DMS79 treated with DMSO at 0.1 percent for 48 hours (cell line): ENCODE measurements at places on chromosomes 2 and 18.

DNA sequence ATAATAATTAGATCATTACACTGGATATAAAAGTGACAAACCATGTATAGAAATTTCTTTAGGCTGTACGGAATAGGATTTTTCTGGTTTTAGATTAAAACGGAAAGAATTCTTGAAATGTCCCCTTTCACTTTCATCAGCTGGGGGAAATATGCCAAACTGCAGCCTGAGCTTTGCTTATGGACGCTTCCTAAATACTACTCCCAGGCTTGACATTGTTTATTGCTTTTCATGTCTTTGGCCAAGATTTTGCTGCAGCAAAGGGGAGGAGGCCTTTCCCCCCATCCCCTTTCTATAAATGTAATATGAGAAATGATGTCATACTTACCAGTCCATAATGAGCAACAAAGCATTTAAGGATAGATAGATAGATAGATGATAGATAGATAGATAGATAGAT lies 158.4 kb downstream of the MAP2 start:
- DNase-seq = no peak

GRCh38 chr2:58341047-58341446 lies 99.9 kb upstream of the FANCL start:
- no peak for DNase-seq

DNA sequence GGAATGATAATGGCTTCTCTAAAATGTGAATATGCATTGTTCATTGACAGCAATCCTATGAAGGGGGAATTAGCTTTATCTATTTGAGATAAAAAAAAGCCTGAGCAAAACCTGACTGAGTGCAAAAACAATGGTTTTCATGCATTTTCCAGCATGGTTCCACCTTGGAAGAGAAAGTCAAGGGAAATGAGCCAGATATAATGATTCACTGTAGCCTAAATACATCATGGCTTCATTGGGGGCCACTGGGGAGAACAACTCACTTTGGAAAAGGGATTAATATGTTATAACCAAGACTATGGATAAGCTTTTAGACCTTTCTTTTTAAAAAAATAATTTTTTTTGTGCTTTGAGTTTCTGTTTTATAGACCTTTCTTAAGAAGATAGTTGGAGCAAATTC lies 679.7 kb downstream of the NYAP2 start:
- DNase-seq = no peak

DNA sequence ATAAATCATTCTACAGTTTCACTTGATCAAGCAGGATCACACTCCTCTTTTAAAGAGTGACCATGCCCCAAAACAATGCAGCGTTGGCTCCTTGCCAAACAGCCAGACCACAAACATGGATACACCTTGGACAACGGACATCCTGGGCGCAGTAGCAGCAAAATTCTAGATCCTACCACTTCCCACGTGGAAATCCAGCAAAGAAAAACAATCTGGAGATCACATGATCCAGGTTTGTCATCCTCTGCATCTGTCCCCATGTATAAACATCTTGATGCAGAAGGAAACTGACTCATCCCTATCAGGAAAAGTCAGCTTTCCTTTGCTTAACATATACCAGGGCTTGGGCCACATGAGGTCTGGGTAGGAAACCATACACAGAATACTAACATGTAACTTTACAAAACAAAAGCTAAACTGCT lies 53.1 kb downstream of the ZNF521 start:
- DNase-seq = no peak

DNA sequence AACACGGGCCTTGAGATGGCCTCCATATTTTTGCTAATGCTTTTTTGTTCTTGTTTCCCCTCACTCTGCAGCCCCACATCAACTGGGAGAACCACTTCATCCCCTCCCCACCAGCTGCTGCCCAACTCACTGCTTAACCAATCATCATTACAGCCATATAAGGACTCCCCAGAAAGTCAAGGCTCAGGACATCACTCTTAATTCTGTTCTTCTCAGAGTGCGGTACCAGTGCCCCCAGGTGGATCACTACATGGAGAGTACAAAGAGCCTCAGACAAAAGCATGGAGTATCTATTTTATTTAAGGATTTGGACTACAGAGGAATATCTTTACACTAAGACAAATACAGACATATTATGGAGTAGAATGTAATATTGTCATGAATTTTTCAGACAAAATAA lies 340.6 kb downstream of the PAX3 start:
- DNase-seq = no peak

DNA sequence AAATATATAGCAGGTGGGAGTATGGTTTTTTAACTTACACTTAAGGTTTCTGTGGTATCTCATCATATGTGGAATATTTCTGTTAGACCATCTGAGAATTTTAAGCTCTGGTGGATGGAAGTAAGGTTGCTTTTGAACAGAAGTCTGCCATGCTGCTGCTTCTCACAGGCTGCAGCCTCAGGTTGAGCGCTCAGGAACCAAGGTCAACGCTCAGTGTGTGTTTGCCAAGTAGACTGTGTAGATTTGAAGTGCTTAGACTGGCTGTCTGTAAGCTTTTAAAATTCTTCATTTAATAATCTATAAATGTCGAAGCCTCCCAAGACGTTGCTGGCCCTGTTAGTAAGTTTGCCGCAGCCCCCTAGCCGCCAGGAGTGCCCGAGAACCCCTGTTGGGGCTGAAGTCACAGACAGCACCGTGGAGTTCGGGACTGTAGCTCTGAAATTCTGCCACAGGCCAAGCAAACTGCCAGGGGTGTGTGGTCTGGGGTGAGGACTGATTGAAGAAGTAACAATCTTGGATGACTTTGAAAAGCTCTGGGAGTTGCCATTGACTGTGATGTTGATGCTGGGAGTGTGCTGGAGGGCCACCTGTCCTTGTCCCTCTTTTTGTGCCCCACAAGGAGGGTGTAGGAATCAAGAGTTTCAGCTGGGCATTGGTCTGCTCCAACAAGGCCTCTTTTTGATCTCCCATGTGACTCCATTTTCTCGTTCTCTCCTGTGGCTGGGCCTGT lies 26.9 kb downstream of the INPP4A start:
- peak; percentile 21 for DNase-seq

DNA sequence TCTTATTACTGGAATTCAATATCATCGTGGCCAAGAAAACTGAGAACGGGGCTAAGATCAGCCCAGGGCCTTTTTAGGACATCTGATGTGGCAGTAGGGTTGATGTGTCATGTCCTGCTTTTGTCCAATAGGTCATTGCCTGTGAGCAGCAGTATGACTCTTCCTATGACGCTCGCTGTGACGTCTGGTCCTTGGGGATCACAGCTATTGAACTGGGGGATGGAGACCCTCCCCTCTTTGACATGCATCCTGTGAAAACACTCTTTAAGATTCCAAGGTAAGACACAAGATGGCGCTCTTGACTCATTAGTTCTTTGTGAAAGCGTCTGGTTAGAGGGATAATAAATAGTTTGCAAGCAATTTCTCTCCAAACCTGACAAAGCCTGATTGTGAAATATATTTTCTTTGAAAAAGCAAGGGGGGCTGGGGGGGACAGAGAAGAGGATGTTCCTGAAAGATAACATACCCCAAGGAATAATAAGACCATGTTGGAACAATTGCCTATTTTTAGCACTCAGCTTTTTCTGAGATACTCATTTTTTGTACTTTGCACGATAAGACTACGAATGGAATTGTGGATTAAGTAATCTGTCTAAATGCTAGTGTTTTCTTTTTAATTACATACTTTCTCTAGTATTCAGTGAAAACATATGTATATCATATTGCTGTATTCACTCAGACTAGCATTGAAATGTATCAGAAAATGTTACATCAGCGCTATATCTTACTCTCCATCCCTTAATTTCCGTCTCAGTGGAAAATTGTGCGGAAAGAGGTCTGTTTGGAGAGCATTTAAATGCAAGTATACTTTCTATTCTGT lies 58.1 kb downstream of the MYO3B start:
- peak; percentile 44 for DNase-seq

DNA sequence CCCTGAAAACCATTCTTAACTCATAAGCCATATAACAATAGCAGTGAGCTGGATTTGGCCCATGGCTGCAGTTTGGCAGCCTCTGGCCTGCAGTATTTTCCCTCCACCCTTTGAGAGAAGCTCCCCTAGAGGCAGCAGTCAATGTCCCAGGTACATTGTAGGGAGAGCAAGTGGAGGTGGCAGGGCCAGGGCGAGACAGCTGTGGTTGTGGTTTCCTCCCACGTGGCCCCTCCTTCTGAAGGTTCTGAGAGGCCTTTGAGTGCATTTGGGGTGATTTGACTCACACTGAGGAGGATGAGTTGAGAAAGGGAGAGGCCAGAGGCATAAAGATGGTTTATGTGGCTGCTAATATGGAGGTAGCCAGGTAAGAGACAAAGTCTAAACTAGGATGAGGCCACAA lies 45.5 kb upstream of the LDAH start:
- DNase-seq = no peak

- no peak for DNase-seq
These were observed 73.5 kb upstream of the LHCGR start for GRCh38 chr2:48829036-48829435.

DNA sequence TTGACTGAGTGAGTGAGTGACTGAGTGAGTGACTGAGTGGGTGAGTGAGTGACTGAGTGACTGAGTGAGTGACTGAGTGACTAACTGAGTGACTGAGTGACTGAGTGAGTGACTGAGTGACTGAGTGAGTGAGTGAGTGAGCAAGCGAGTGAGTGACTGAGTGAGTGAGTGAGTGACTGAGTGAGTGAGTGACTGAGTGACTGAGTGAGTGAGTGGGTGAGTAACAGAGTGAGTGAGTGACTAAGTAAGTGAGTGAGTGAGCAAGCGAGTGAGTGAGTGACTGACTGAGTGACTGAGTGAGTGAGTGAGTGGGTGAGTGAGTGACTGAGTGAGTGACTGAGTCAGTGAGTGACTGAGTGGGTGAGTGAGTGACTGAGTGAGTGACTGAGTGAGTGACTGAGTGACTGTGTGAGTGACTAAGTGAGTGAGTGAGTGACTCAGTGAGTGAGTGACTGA lies 11.9 kb downstream of the MAL start:
- no peak for DNase-seq

- no peak for DNase-seq
These were observed 28.5 kb downstream of the MAP3K20 start for GRCh38 chr2:173104156-173104555.

DNA sequence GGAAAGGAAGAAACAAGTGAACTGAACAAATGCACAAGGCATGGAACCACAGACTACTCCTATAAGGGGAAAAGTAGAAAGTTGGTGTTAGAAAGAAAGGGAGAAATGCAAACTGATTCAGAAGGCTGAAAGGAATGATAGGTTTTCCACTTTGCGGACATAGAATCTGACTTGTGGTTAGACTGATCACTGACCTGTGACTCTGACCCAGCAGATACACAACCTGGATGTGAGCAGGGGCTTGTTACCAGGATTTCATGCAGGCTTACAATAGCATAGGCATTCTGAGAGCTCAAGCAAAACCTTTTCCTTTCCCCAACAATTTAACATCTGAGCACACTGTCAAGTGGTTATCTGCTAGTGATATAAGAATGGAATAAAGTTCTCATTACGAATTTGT lies 237.0 kb upstream of the CDH20 start:
- no peak for DNase-seq

DNA sequence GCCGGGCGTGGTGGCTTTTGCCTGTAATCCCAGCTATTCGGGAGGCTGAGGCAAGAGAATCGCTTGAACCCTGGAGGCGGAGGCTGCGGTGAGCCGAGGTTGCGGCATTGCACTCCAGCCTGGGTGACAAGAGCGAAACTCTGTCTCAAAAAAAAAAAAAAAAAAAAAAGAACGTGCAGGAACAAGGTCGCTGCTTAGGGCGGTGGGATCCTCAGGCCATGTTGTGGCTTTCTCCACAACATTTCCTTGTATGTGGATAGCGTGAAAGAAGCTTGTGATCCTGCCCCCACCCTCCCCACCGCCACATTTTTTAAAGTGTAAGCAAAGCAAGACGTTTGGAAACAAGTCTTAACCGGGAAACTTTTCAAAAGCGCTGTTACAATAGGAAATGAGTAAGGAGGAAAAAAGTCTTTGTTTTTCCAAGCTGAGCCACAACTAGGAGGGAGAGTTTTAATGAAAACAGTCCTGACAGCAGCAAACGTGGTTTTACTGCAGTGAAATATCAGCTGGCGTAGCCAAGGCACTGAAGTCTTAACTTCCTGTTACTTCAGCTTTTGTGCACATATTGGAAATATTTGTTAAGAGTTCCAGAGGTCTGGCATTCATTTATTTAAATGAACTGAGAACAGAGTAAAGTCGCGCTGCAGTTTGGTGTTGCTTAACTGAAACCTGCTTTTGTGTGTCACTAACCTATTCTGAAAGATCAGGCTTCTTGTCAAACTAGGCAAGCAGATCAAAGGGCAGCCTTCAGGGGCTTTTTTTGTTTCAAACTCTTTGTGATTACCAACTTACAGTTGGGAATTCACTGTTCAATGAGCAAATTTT lies 3.8 kb downstream of the TGIF1 start:
- peak; percentile 65 for DNase-seq

DNA sequence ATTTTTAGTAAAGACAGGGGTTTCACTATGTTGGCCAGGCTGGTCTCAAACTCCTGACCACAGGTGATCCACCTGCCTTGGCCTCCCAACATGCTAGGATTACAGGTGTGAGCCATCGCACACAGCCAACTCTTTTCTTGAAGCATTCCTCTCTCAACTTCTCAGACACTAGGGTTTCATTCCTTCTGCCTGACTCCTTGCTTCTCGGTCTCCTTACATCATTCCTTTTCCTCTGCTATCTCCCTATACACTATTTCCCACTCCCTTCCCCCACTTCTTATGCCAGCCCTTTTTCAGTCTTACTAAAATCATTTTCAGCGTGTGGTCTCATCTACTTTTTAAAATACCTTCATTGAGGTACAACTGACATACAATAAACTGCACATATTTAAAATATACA lies 6.1 kb downstream of the SOS1 start:
- no peak for DNase-seq

DNA sequence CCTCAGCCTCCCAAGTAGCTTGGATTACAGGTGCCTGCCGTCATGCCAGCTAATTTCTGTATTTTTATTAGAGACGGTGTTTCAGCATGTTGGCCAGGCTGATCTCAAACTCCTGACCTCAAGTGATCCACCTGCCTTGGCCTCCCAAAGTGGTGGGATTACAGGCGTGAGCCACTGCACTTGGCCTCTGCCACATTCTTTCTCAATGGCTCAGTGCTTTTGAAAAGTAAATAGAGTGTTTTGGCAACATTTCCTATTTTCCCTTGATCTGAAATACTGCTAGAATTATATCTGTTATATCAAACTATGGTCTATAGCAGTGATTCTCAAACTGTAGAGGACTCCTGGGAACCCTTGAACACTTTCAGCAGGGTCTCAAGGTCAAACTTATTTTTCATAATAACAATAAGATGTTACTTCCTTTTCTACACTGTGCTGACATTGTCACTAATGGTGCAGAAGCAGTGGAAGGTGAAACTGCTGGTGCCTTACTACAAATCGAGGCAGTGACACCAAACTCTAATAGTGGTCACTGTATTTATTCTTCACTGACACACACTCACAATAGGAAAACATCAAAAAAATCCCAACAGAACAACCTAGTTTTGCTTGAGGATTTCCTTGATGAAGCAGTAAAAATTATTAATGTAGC lies 10.6 kb downstream of the DAW1 start:
- DNase-seq = no peak

GRCh38 chr2:177348118-177348654 lies 44.4 kb upstream of the AGPS start:
- DNase-seq = no peak

GRCh38 chr2:102520009-102520408 lies 47.0 kb downstream of the SLC9A4 start:
- DNase-seq = no peak

GRCh38 chr2:42360890-42361727 lies at the start of gene COX7A2L:
TSS of gene COX7A2L (minus strand) at chr2:42361217. CDS start at chr2:42361161, 56 bp downstream.
- peak; percentile 94 for DNase-seq

- DNase-seq = no peak
These were observed 122.1 kb downstream of the TMEM247 start for GRCh38 chr2:46601328-46601963.
